Peyer's patch (tissue), 4 donors: ENCODE measurements at places on chromosomes 5 and 9.

- DNase-seq: no peak
- H3K27me3 ChIP-seq: no peaks in the 10 kb centered on the region
- H3K27ac ChIP-seq: no peak overlapping the region
- no peaks in the 10 kb centered on the region for H3K4me1 ChIP-seq
- no peaks in the 10 kb centered on the region for H3K36me3 ChIP-seq
These were observed 119.6 kb upstream of the TAF11L2 start for GRCh38 chr5:17378346-17378997.

- H3K4me3 ChIP-seq: no peak overlapping the region
- H3K4me1 ChIP-seq: no peaks in the 10 kb centered on the region
- no peaks in the 10 kb centered on the region for H3K36me3 ChIP-seq
- no peak overlapping the region for H3K27ac ChIP-seq
- peaks cover 24% of the 10 kb centered on the region for H3K27me3 ChIP-seq
- DNase-seq: no peak
These were observed 4.5 kb downstream of the ROR2 start for GRCh38 chr9:91945277-91946085.

DNA sequence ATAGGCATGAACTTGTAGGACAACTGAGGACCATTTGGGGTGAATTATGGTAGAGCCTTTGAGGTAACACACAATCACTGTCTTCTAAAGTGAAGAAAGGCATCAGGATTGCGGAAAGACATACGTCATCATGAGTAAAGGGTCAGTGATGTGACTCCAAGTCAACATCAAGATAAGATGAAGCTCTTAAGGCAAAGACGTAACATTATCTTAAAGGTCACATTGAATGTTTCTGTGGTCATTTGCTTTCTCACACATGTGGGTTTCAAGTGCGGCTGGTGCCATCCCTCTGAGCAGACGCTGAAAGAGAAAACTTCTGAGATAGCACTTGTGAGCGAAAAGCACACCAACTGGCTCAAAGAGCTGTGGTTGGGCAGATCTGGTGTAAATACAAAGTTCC lies 63.3 kb upstream of the GRAMD2B start:
- no peak overlapping the region for H3K27ac ChIP-seq
- H3K36me3 ChIP-seq: no peaks in the 10 kb centered on the region
- no peaks in the 10 kb centered on the region for H3K27me3 ChIP-seq
- no peak for DNase-seq
- H3K4me1 ChIP-seq: peaks cover 3% of the 10 kb centered on the region

DNA sequence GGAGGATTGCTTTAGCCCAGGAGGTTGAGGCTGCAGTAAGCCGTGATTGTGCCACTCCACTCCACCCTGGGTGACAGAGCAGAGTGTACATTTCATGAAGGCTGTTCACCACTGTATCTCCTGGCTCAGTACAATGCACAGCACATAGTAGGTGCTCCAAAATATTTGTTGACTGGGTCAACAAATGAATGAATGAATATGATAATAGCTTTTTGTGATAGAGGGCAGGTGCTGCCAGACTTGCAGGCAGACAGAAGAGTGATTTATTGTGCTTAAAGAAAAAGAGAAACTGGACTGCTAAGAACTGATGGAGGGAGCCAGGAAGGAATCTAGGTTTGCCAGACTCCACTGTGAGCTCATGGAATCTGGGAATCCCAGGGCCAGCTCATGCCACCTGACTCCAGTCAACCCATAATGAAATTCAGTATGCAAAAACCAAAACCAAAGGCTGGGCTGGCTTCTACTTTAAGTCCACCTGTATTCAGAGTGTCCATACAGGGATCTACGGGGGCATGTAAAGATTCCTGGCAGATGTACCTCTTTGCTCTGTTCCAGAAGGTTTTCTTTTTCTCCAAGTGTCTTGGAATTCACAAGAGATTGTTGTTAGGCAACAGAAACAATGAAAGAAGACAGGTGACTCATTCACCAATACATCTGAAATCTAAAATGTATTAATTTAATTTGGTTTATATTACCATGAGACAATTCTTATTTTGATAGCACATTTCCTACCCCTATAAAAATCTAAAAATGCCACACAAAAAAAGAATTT lies 15.5 kb upstream of the CTNNA1 start:
- H3K4me3 ChIP-seq: no peak overlapping the region
- H3K27ac ChIP-seq: no peak overlapping the region
- H3K4me1 ChIP-seq: no peaks in the 10 kb centered on the region
- no peaks in the 10 kb centered on the region for H3K36me3 ChIP-seq

GRCh38 chr5:130974021-130974683 lies 190.9 kb downstream of the HINT1 start:
- no peak for DNase-seq
- H3K27me3 ChIP-seq: no peaks in the 10 kb centered on the region
- H3K4me1 ChIP-seq: no peaks in the 10 kb centered on the region
- H3K27ac ChIP-seq: no peak overlapping the region
- no peak overlapping the region for H3K4me3 ChIP-seq
- no peaks in the 10 kb centered on the region for H3K36me3 ChIP-seq

DNA sequence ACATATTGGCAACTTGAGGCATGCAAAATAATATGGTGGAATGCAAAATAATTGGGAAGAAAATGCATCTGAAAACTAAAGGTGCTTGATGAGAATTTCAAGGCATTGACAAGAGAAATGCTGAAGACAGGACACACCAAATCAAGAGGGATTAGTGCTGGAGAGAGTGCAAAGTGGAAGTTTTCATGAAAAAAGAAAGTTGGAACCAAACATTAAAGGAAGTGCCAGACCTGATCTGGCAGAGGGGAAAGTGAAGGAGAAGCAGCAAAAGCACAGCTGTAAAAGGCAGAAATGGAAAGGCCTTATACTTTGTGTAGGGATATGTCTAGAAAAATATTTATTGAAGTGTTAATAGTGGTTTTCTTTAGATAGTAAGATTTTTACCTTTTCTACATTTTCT lies 35.3 kb upstream of the FYB1 start:
- H3K27me3 ChIP-seq: no peaks in the 10 kb centered on the region
- no peak overlapping the region for H3K27ac ChIP-seq
- no peak for DNase-seq
- H3K4me3 ChIP-seq: no peak overlapping the region
- no peaks in the 10 kb centered on the region for H3K4me1 ChIP-seq

DNA sequence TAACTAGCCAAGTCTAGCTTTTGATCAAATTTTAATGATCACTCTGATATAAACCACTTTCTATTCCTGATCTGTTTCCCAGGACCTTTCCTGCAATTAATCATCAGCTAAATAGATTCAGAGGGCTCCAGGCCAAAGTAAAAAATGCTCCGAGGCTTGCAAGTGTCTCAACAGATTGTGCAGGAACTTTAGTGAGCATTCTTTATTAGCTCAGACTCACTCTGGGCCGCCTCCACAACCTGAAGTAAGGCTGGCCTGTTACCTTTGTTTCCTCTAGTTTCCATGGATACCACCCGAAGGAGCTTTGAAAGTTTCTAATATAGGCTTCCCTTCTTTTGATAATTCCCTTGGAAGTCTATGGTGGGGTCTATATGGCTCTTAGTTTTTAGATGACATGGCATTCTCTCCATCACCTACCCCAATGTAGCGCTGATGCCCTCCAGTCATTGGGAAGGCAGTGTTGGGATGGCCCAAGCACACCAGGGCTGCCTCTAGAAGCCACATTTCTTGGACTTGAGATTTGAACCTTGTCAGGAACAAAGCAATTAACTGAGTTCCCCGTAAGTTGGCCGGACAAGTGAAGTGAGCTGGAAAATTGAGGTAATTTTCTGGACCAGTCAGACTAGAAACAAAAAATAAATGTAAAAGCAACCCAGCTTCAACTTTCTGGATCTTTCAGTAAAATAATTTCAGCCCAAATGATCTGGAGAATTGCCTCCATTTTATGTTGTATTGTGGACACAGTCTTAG lies 97.6 kb upstream of the LHFPL2 start:
- no peak overlapping the region for H3K27ac ChIP-seq
- no peak for DNase-seq
- H3K36me3 ChIP-seq: no peaks in the 10 kb centered on the region
- H3K4me3 ChIP-seq: no peak overlapping the region
- H3K27me3 ChIP-seq: no peaks in the 10 kb centered on the region

DNA sequence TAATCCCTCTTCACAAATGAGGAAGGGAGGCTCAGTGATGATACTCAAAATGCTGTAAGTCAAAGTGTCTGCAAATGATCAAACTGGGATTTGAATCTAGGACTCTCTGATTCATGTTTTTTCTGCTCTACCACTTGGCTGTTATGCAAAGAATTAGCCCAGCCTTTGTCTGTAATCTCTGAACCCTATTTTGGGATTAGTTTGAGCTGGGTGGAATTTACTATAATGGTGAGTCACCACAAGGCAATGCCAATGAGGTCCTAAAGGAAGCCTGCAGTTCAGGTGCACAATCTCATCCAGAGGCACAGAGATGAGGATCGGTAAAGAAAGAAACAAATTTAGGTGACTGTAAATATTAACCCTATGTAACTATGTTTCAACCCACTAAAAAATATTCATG lies 29.2 kb downstream of the RFK start:
- H3K27me3 ChIP-seq: no peaks in the 10 kb centered on the region
- H3K27ac ChIP-seq: no peak overlapping the region
- no peaks in the 10 kb centered on the region for H3K4me1 ChIP-seq
- H3K4me3 ChIP-seq: no peak overlapping the region
- H3K36me3 ChIP-seq: no peaks in the 10 kb centered on the region

- DNase-seq: no peak
- no peak overlapping the region for H3K27ac ChIP-seq
- no peaks in the 10 kb centered on the region for H3K4me1 ChIP-seq
- no peaks in the 10 kb centered on the region for H3K36me3 ChIP-seq
- no peak overlapping the region for H3K4me3 ChIP-seq
These were observed 233.0 kb upstream of the SGCD start for GRCh38 chr5:156094001-156094400.

DNA sequence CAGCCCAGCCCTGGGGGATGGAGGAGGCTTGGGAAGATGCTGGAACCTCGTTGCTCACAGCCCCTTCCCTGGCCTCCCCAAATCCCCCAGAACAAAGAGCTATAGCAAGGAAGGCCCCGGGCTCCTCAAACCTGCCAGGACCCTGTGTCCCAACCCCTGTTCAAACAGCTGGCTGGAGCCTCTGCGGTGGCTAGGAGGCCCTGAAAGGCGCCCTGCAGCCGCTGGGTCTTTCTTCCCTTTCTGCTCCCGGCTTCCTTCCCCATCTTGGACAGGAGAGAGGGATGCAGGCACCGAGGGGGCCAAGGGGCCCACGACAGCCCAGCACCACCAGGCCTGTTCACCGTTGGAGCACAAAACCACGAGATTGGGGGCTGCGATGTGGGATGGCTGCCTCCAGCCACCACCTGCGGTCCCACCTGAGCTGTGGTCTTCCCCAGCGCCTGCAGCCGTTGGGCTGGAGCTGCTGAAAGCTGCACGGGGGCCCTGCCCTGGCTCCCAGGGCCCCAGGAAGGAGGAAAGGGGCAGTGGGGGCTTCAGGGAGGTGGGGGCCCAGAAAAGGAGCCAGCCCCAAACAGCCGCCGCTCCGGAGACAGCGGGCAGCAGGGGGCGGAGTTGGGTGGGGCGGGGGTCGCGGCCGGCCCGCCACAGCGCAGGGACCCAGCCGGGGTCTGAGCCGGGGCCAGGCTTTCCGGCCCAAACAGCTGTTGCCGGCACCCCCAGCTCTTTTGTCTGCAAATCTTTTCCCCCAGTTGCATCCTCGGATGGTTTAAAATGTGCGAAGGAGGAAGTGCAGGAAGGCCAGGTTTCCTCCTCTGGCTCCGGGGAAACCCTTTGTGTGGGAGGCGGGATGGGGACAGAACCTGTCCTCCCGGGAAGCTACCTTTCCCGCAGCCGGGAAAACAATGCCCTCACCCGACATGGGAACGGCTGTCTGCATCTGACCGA lies 16.1 kb downstream of the NOTCH1 start:
- H3K27me3 ChIP-seq: no peaks in the 10 kb centered on the region
- no peak overlapping the region for H3K4me3 ChIP-seq
- H3K27ac ChIP-seq: peak overlapping the region; percentile 96
- peaks cover 54% of the 10 kb centered on the region for H3K4me1 ChIP-seq

DNA sequence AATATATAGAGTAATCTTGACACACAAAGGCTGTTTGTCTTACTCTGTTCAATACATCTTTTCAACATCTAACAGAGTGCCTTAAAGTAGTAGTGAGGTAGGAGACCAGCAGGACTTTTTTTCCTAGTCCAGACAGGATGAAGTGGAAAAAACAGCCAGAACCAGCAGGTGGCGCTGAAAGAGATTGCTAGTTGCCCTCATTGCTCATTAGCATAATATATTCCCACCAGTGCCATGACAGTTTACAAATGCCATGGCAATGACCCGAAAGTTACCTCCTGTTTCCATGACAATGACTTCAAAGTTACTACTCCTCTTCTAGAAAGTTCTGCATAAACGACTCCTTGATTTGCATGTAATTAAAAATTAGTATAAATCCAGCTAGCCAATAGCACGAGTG lies 387.4 kb downstream of the ACTL7B start:
- H3K4me1 ChIP-seq: peaks cover 4% of the 10 kb centered on the region
- H3K27ac ChIP-seq: no peak overlapping the region
- H3K27me3 ChIP-seq: no peaks in the 10 kb centered on the region
- no peaks in the 10 kb centered on the region for H3K36me3 ChIP-seq
- H3K4me3 ChIP-seq: no peak overlapping the region

- H3K27me3 ChIP-seq: no peaks in the 10 kb centered on the region
- no peak overlapping the region for H3K27ac ChIP-seq
- H3K4me3 ChIP-seq: no peak overlapping the region
- H3K4me1 ChIP-seq: no peaks in the 10 kb centered on the region
These were observed 921 bp downstream of the KCNIP1 start for GRCh38 chr5:170504616-170505266.

DNA sequence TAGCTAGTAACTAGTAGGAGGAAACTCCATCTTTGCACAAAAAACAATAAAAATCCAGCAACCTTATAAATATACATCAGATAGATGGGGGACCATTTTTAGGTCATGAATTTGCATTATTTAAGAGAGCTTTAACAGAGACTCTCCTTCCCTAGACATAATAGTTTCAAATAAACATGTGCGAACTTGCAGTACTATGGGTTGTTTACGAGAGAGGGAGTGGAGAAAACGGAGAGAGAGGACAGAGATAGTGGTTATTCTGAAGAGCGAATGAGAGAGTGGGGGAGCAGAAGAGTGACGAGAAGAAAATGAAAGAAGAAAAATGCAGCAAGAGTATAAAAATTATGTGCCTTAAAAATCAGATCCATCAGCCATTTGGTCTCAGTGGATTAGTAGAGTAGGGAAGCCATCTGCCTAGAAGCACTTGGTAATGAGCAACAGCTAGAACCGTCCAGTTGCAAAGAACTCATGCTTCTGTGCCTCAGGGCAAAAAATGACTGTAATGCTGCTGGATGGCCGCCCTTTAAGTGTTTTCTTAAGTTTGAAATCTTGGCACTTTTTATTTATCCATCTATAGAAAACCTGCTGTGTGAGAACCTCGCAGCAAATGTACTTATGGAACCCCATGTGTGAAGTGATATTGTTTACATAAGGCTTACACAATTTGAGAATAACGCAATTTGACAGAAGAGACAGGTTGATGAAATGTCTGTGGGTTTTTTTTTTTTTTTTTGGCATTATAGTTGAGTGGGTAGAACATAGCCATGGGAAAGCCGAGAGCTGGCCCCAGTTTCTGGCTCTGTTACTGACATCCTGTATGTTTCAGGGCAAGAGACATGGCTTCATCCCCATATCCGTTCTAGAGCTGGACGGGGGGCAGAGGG lies 95.6 kb upstream of the ZNF608 start:
- no peak for DNase-seq
- H3K4me3 ChIP-seq: no peak overlapping the region
- H3K36me3 ChIP-seq: no peaks in the 10 kb centered on the region
- H3K4me1 ChIP-seq: no peaks in the 10 kb centered on the region
- H3K27ac ChIP-seq: no peak overlapping the region
